MG63 (cell line): ENCODE measurements at places on chromosomes 7 and 10.

GRCh38 chr7:26853788-26854393 is 10.5 kb downstream of the SKAP2 start:
- no peak for DNase-seq

DNA sequence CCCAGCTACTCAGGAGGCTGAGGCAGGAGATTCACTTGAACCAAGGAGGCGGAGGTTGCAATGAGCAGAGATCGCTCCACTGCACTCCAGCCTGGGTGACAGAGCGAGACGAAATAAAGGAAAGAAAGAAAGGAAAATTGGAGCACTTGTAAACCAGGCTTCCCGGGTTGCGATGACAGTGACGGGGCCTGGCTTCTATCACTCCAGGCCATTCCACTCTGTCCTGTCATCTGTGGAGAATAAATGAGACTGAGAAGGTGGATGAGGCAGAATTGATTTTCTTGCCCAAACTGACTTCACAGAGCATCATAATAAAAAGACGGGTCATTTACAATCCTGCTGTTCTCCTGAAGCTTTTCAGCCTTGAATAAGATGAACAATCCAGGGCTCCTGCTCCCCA is 12.1 kb upstream of the KPNA7 start:
- no peak for DNase-seq

DNA sequence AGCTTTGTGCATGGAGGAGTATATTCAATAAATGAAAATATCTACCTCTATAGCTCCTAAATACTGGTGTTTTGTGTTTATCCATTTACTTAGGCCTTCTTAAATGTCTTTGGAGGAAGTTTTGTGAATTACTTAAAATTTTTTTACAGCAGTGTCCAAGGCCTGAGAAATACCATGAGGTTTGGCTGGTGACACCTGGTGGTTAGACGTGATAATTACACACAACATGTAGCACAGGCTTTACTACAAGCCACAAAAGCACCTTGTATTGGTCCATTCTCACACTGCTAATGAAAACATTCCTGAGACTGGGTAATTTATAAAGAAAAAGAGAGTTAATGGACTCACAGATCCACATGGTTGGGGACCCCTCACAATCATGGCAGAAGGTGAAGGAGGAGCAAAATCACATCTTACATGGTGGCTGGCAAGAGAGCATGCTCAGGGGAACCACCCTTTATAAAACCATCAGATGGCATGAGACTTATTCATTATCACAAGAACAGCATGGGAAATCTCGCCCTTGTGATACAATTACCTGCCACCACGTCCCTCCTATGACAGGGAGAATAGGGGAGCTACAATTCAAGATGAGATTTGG is 20.6 kb downstream of the HYAL4 start:
- DNase-seq, result no peak

- DNase-seq, result peak; percentile 85
These were observed 7.1 kb downstream of the NUDT1 start for GRCh38 chr7:2248984-2249694.

DNA sequence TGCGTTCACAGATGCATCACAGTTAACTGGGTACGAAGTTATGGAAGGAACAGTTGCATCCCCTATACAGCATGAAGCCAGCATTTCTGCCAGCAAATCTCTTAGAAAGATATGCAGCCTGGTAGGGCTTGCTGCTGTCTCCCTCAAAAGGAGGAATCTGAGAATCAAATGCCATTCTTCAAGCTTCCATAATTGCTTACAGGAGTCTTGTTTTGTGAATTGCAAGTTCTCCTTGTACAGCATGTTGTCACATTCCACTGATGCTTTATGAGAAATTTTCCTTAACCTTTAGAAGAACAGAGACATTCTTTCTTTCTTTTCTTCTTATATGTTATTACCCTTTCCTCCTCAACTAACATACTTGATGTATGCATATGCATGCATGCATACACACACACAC is 134.6 kb downstream of the CHRM2 start:
- DNase-seq, result no peak

GRCh38 chr7:113440173-113440572 is 321.8 kb upstream of the SMIM30 start:
- no peak for DNase-seq
